ENCODE measurements at places on chromosomes 12 and 14.

DNA sequence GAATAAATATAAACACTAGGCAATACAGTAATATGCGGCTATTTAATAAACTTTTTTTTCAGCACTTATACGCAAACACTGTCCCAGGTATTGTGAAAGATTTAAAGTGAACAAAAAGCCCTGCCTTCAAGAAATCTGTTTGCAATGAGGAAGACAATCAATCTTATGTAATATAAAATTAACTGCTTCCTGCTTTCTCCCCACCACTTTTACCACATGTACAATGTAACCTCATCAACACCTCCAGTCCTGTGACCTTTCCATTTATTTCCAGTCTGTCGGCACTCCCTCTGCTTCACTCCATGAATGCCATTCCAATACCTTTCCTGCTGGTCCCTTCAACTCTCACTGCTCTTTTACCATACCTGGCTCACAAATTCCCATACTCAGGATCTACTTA is 10.5 kb downstream of the SNX6 start:
- no peak for DNase-seq

- no peak for DNase-seq
Observed at GRCh38 chr12:117643971-117644370, 282.5 kb upstream of the NOS1 start.

DNA sequence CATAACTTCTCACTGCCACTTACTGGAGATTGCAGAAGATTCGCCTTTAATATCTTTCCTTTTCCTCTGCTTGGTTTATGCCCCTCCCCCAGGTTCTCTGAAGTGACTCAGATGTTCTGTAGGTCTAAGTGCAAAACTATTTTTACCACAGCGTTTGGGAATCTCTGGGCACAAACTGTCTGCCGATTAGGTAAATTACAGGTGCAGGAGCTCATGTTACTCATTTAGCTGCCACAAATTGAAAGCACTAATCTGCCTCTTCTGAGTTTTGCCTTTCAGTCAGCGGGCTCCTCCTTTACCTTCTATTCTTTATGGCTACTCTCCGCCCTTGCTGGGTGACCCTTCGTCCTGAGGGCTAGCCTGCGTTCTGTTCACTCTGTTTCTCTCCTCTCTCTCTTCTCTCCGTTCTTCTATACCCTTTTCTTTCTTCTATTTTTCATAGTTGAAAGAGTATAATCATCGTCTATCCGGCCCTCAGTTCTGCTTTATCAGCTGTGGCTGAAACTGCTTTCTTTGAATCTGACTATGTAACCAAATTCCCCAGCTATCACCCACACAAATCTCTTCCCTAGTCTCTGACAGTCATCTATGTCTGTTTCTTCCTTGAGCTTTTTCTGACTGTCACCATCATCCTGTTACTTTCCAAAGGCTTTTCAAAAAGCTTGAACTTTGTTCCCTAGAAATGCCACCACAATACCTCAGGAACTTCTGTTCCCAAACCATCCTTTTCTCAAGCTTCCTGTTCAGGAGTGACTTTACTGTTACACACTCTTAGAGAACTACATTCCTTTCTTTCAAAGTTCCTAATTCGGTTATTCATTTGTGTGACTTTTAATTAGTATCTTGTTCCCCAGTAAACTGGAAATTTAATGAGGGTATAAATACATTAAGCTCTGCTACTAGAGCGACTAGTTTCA is 4.3 kb upstream of the MYF6 start:
- no peak for DNase-seq

GRCh38 chr12:105921872-105922669 is 216.7 kb downstream of the NUAK1 start:
- peak; percentile 15 for DNase-seq

GRCh38 chr14:75438486-75439080 is 10.8 kb downstream of the JDP2 start:
- no peak for DNase-seq

GRCh38 chr12:77133566-77133965 is 68.2 kb upstream of the E2F7 start:
- no peak for DNase-seq
